Activated T-helper 1 cell treated with anti-CD3 and anti-CD28 coated beads, Interleukin-2, amount 50 U/mL, for 16 hours (primary cell): ENCODE measurements at places on chromosomes 7 and 10.

GRCh38 chr7:39574673-39575349, 8.6 kb downstream of the YAE1 start:
- DNase-seq: no peak

- DNase-seq: no peak
Measured at GRCh38 chr10:102581401-102581800, 62.9 kb upstream of the TRIM8 start.

DNA sequence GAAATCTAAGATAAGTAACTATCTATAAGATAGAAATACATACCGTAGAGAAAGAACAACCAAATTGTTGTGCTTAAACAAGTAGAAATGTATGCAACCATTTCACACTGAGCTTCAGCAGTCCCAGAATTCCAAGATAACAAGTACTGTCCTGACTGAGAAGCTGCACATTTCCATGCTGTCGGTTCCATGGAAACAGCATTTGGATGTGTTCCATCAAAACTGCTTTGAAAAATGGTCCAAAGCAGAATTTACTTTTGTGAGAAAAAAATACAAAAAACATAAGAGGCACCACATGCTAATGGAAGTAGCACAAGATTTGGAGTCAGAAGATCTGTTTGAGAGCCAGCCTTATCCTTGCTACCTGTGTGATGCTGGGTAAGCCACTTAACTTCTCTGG, 92.6 kb downstream of the MTERF1 start:
- DNase-seq: no peak

DNA sequence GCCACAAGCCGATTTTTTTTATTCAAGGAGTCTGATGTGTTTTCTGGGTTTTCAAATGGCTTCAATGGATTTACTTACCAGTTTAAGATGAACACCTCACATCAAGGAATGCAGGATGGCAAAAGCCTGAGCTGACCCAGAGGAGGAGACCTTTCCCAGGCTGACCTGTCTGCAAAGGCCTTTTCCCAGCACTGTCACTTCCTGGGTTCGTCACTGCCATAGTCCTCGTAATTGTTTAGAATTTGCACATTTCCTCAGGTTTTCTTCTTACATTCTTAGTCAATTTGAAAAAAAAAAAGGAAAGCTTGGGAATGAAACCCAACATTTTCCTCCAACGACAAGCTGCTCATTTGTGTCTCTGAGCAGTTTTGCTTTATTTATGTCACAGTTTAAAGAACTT, 42.0 kb downstream of the PTER start:
- no peak for DNase-seq

DNA sequence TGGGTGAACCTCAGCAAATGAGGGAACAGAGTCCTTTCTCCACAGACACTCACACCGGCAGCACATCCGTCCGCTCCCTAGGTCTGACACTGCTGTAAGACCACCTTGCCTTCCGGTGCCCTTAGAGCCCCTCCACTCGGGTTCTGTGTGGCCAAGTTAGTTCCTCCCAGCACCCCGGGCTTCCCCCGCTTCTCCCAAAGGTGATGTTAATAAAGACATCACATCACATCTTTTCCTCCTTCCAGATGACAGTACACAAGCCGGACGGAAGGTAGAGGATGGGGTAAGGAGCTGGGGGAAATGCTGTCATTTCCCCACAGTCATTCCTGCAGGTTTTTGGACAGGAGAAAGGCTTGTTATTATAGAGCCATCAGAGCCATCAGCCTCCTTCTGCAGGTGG, 42.3 kb downstream of the OAT start:
- DNase-seq: no peak

GRCh38 chr10:35606430-35606829, 1.3 kb downstream of the GJD4 start:
- DNase-seq: no peak

DNA sequence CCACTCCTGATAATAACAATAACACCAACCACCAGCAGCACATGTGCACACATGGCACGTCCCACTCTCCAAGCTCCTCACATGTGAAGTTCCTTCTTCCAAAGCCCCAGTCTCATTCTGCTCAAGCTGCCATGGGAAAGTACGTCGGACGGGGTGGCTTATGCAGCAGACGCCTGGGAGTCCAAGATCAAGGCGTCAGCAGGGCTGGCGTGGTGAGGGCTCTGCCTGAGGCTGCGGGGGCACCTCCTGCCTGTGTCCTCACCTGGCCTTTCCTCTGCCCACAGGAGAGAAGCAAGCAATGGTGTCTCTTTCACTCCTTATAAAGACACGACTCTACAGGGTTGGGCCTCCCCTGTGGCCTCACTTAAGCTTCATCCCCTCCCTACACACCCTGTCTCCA, 68.8 kb upstream of the INSIG1 start:
- DNase-seq: no peak

DNA sequence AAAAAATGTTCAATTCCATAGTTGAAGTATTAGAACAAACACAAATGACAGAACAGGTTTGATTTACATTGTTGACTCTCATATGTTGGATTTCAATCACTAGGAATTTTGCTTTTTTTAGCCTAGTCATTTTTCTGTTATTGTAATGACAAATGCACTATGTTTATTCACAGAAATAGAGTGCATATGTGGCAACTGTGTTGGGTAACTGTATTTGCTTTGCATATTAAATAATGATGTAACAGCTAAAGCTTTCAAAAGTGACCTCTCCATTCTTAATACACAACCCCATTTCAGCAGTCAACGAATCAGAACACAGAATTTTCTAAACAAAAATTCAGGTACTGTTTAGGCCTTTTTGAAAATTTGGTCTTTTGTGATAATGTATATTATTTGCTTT, 54.0 kb upstream of the SLC26A5 start:
- DNase-seq: no peak

DNA sequence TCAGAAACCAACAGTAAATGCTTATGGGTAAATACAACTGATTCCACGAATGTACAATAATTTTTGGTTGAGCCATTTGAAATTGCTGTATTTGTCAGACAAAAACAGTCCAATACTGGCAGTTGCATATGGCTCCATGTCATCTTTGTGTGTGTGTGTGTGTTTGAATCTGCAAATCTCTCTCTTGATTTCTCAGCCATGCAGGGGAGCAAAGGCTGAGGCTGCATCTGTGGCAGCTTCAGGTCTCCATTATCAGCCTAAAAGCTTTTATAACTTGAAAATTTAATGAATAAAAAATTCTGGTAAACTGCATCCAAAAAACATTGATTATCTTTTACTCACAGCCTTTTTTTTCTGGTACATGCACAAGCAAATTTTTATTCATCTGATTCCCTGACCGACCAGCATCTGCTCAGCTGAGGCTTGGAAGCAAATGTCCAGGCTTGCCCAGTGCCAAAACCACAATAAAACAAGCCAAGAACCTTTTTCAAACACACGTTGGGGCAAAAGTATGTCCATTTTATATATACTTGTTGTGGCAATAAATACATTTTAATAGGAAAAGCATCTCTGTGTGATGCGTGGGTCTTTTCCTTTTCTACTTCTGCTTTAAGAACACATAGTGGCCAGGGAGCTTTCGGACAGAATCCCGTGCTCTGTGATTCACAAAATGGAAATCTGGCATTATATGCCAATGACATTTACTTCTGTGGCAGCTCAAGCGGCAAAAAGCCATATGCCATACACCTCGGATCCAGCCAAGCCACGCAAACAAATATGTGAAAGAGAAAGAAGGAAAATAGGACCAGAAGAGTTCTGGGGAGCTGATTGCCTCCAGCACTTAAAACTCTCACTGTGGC, 275.6 kb upstream of the AOAH start:
- no peak for DNase-seq

DNA sequence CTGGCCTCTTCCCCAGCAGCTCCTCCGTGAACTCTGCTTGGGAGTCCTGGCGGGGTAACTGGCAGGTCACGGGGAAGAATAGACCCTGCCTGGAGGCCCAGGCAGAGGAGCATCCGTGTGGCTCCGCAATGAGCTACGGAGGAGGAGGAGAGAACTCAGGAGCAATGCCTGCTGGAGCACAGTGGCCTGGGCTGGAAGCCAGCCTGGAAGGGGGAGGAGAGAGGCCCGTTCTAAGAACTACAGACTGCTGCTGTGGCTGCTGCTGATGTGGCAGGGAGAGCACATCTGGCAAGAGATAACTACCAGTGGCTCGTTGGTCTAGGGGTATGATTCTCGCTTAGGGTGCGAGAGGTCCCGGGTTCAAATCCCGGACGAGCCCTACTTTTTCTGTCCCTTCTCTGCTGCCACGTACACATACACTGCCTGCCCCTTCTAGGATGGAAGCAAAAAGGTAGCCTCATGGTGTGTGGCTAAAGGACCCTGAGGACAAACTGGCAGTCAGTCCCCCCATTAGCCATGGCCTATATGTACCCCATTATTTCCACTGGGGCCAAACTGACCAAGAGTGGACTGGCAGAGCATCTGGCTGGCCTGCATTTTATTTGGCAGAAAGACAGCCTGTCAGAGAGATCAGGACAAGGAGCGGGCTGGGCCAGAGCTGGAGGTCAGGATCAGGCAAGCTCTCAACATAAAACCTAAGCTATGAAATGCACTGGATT, 7.7 kb upstream of the OPN1SW start:
- DNase-seq: no peak

- no peak for DNase-seq
Measured at GRCh38 chr10:48729222-48729621, 44.5 kb downstream of the WDFY4 start.

DNA sequence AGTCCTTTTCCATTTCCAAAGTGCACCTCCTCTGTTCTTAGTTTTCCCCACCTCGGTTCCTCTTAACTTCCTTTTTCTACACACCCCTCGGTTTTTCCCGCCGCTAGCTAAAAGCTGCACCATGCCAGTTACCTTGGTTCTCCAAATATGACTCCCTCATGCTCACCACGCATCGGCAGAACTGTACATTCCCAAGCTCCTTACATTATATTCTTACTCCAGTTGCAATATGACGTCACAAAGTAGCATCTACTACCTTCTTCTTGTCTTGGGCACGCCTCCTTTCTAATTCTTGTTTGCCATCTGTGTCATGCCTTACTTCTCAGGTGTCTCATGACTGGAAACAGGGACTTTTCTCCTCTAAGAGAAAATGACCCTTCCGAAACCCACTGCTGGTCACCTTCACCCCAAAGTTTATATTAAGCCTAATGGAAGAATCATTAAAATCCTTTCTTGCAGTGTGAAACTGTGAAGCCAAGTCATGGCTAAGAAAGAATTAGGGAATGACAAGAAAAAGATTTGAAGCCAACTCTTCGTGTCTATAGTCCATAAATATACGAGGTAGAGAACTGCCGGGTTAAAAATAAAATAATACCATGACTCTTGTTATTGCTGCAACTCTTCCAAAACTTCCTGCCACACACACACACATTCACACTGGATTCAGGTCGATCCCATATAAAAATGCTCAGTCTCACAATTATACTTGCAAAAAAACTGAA, 1.7 kb downstream of the ESYT2 start:
- DNase-seq: no peak

GRCh38 chr7:122166275-122166674, 22.2 kb upstream of the AASS start:
- DNase-seq: no peak

DNA sequence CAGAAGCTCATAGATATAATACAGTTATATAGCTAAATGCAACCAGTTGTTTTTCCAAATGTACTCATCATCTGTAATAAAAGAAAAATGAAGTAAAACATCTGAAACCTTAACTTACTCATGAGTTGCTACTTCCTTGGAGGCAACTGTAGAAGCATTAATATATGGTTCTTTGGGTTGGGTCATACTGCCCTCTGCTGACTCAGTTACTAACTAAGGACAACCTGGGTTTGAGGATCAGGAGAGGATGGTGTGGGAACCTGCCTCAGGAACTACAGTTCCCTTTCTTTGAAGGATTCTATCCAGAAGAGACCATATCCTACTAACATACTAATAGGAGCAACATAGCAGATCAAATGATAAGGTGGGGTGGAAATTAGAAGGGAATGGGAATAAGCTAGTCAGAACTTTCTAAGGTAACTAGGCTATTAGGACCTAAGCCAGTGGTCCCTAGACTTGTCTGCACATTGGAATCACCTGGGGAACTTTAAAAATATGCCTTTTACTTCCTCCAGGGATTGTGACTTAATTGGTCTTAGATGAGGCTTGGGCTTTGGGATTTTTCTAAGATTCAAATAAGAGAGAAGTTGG, 20.7 kb downstream of the COX15 start:
- DNase-seq: no peak

DNA sequence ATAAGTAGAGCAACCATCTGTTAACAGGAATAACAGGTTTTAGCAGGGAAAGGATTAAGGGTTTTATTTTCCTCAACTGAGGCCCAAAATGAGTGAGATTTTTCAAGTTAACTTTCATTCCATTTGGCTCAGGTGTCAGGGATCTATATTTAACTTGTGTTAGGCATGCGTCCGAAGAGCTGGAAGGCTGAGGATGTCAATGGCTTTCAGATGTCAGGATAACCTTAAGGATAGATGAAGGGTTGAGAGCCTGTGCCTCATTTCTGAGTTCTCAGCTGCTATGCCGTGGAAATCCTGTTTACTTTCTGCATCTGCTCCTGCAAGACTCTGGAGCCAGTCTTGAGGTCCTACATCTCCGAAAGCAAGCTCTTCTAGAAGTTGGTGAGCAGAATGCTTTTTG, 36.4 kb upstream of the CD36 start:
- no peak for DNase-seq

GRCh38 chr10:105359708-105360107, 718.6 kb downstream of the SORCS3 start:
- no peak for DNase-seq

DNA sequence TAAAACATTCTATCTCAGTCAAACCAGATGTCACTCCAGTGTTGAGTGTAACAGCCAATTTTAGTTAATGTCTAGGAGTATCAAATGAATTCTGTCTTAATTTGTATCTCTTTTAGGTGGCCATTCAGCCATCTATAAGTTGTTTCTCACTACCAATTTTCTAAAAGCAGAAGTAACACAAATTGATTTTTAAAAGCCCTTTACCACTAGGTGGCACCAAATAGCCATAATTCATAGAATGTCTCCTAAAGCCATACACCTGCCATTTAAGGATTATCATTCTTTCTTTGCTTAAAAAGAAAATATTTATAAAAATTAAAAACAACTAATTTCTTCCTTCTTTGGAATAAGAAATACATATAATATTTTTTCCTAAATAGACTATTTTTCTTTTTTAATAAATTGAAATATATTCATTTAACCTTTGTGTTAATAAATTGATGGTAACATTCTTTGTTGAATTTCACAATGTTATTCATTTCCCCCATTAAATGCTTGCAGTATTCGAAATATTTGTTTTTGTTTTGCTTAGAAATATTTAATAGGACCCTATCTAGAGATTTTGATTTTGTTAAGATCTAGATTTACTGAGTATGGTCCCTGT, 107.8 kb upstream of the PPP1R3A start:
- no peak for DNase-seq

GRCh38 chr7:51040787-51041186, 258.1 kb upstream of the GRB10 start:
- DNase-seq: no peak

DNA sequence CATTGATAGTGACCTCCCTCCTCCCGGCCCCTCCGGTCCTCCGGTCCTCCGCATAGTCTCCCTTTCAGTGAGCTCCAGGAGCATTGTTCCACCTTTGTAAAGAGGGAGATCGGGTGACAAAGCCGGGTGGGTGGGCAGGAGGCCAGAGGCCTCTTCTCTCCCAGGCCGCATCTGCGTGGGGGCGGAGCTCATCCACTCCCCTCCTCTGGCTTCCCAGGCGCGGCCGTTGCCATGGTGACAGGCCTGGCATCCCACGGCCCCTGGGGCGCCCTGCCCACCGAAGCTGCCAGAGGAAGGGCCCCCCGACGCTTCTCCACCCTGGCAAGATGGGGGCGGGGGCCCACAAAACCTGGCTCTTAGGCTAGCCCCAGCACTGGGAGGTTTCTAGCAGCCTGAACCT, 4.4 kb upstream of the FZD9 start:
- DNase-seq: no peak
